ENCODE measurements at places on chromosomes 5 and 9.

GRCh38 chr9:115636596-115636995 lies 517.0 kb upstream of the PAPPA start:
- no peak for DNase-seq

DNA sequence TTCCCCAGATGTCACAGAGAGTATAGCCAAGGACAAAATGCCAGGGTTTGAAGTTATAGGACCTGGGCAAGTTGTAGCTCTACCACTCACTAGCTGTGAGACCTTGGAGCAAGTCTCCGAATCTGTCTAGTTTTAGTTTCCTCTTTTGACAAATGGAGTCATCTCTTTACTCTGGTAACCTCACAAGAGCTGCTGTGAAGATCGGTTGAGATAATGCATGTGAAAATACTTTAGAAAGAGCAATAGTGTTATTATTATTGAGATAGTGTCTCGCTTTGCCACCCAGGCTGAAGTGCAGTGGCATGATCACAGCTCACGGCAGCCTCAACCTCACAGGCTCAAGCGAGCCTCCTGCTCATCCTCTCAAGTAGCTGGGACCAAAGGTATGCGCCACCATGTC lies 117.9 kb upstream of the NR5A1 start:
- DNase-seq = no peak

GRCh38 chr5:150622157-150622556 lies 18.3 kb upstream of the SYNPO start:
- DNase-seq = peak; percentile 59

- no peak for DNase-seq
Observed at GRCh38 chr5:78377718-78378105, 17.3 kb downstream of the SCAMP1 start.

DNA sequence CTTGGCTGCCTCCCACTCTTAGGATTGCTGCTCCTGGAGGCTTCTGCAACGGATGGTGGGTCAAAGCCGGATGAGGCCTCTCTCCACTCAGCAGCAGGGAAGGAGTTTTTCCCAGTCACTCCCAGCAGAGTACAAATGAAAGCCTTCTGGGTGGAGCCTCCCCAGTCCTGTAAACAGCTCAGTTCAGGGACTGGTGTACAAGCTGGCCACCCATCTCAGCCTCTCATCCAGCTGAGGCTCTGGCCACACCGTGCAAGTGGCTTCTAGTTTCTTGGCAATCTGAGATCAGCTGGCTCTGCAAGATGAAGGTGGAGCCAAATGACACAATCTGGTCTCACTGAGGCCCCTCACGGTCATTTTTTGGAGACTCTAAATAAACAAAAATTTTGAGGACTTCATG lies 10.0 kb downstream of the GPX3 start:
- no peak for DNase-seq

GRCh38 chr9:128828719-128829452 lies 708 bp downstream of the SPOUT1 start:
- DNase-seq = peak; percentile 46

DNA sequence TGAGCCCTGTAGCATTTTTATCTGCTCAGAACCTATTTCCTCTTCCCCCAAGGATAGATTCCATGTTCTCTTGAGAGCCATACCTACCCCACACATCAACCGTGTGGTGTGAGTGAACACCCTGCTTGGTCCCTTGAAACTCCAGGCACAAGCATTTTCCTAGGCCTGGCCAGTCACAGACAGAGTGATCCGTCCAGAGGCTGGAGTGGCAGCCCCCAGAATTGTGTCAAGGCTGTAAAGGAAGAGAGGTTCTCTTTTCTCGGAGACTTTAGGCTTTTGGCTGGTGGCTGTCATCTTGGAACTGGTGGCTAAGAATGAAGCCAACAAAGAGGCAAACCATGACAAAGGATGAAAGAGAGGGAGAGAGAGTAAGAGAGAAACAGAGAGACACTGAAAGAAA lies 66.0 kb downstream of the ARHGEF37 start:
- DNase-seq = no peak

DNA sequence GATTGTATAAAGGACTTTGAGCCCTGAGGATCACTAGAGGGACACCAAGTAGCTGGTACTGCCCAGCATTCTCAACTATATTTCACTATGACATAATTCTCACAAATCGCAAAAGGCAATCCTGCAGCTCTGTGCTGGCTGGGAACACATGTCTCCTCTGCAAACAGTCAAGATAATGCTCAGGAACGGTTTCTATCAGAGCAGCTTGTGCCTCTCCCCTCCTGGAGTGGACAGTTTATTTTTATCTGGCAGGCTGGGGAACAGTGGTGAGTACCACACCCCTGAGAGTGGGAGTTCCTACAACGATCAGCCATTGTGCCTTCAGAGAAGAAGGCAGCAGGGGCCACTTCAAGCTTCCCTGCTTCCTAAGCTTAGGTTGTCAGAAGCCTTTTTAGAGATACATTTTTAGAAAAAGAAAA lies 65.8 kb downstream of the ERAP1 start:
- no peak for DNase-seq

GRCh38 chr5:64786372-64786771 lies 17.6 kb downstream of the CWC27 start:
- DNase-seq = no peak

- DNase-seq = peak; percentile 21
Observed at GRCh38 chr5:159510282-159510681, 180.0 kb upstream of the IL12B start.

- no peak for DNase-seq
Observed at GRCh38 chr5:153671653-153672346, 181.3 kb downstream of the GRIA1 start.

GRCh38 chr5:148535190-148535589 lies 119.1 kb downstream of the HTR4 start:
- no peak for DNase-seq

DNA sequence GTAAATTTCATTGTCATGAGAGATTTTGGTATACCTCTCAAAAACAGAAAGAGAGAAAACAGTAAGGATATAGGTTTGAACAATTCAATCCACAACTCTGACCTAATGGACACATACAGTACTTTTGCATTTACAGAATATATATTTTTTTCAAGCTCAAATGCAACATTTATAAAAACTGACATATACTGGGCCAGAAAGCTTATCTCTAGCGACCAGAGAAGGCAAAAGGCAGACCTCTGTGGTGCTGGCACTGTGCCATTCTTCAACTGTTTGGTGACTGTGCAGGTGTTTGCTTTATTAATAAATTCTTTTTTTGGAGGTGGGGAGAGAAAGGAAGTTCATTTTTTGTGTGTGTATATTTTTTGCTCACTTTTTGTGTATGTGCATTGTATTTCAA lies 6.0 kb upstream of the PLAC8L1 start:
- no peak for DNase-seq

GRCh38 chr9:34408173-34408572 lies 31.5 kb upstream of the MYORG start:
- DNase-seq = peak; percentile 26

GRCh38 chr9:109880276-109881169 lies 100.5 kb downstream of the PALM2AKAP2 start:
- no peak for DNase-seq
